ENCODE measurements at places on chromosomes 7 and 10. TPM values are rescaled to one million over a fixed set of nuclear protein-coding genes. Genes with fewer than 3 reads are reported as not detected.

The HYAL4 gene
- total RNA-seq = not detected

The KLHDC10 gene
- 42.1 TPM for total RNA-seq

DNA sequence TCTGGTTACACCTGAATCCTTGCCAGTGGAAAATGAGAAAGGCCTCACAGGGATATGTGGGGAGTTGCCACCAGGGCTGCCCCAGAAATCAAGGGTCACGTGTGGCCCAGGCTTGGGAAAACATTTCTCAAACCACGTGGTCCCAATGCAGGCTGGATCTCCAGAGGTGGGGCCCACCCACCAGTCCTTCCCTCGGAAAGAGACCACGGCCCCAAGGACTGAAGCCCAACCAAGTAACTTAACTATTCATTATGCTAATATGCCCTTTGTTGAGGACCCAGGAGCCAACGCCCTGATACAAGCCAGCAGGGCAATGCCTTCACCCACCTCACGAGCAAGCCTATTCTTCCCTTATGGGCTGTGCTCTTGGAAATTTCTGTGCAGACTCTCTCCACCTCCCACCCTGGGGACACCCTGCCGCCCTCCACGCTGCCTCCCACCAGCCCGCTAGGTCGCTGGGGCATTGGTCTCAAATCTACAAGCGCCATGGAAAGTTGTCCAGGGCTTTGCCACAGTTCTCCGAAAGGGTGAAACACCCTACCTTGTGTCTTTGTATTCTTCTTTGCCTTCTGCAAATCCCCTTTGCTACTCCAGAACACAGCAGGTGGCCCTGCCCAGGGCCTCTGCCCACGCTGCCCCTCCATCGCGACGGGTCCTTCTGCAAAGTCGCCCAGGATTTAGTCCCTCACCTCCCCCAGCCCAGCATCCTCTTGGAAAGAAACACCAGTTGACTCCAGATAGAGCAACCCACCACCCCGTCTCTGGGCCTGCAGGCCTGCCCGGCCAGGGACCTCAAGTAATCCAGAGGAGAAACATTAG lies 8.8 kb downstream of the TNS3 start:
- no peak for DNase-seq

The LRIT1 gene
- not detected for total RNA-seq

DNA sequence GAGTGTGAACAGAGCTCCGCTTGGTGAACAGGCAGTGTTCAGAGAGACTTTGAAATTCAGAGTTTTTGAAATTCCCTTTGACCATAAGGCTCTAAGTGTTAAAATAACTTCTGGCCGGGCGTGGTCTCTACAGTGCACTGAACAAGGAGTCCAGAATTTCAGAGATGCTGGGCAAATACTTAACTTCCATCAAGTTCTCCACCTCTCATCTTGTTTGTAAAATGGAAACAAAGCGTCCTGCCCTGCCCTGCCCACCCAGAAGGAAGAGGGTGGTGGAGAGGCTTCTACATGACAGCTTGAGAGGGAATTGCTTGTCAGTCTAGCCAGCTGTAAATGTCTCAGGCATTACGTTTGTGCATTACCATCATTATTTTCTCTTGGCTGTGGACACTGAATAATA lies 102.6 kb downstream of the RGS10 start:
- no peak for DNase-seq

DNA sequence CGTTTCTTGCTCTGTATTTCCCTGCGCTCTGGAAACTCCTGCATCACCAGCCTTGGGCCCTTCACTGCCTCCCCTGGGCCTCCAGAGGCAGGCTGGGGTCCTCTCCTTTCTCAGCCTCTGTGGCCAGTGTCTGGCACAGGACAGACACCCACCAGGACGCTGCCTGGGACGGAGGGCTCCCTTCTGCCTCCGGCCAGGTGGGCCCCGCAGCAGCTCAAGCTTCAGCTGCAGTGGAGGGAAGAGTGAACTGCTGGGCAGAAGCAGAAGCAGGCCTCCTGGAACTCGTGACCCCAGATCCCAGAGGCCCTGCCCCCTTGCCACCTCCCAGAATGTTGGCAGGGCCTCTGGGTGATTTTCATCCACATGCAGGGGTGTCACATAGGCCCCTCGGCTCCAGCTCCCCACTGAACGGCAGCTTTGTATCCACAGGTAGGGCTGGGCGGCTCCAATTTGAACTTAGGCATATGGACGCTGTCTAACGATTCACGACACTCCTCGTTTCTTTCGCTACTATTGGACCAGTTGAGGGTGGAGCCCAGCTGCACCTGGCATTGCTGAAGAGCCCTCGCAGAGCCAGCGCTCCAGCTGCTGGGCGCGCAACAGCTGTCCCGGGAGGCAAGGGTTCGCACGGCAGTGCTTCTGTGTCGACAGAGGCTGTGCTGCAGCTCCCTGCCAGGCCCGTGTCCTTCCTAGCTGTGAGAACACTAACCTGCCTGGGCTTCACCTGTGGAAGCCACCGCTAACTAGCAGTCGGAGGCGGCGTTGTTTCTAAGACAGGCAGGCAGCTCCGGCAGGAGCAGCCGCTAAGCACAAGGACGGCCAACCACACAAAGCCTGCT lies 18.4 kb upstream of the GPR146 start:
- DNase-seq = no peak

DNA sequence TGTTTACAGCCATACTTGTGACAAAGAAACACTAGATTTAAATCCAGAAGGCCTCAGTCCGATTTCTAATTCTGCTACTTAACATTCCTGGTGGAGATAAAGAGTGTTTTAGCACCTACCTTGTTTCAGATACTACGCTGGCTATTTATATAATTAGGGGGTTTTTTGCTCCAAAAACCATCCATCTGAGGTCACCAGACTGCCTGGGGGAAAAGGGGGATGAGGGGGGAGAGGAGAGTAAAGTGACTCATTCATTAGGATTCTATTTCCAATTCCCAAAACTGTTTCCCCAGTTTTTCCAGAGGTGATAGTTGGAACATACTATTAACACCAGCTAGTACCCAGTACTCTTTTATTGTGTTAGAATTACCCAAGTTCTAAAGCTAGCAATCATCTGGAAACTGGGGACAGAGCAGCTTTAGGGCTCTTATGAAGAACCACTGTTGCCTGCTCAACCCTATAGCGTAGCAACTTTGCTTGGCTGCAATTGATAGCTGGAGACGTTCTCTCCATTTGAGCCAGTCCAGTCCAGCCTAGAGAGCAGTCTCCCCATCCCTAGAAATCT lies 6.6 kb downstream of the GCC1 start:
- no peak for DNase-seq

The EBF3 gene
- total RNA-seq = 0.19 TPM

The AOC1 gene
- not detected for total RNA-seq

DNA sequence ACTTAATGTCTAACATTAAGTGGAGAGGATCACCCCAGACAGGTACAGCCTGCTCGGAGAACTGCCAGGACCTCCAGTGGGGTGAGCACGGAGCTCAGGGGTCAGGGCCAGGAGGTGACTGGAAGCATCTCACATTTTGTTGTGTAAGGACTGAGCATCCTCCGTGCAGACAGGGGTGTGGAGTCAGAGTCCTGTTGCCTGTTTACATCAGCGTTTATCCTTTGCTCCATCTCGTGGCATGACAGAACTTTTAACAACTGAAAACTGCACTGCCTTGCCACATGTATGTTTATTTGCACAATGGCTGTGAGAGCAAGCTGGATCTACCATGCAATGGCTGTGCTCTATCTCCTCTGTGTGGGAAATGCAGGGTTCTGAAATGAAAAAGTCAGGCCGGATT lies 175.4 kb upstream of the AKR1E2 start:
- DNase-seq = no peak

DNA sequence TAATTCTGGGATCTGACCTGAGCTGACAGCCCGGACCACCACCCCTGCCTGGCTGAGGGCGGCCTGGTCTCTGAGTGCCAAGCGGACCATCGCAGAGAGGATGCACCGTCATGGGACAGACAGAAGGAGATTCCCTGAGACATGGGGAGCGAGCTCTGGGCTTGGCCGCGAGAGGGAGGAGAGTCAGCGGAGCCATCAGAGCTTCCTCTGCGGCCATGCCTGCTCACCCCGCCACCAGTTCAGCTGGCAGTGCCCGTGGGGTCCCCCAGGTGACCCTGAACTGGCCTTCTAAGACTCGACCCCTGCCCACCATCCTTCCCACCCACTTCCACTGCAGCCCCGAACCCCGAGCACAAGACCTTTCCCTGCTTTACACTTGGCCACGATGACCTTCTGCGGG lies 152.8 kb downstream of the TCERG1L start:
- DNase-seq = no peak

- DNase-seq = no peak
These were observed 73.3 kb downstream of the DNAH11 start for GRCh38 chr7:21616091-21616490.

The ETV1 gene
- 32.2 TPM for total RNA-seq

- DNase-seq = no peak
These were observed 39.4 kb downstream of the MMRN2 start for GRCh38 chr10:86918022-86918471.
